ENCODE measurements at places on chromosomes 3 and 15. TPM values are rescaled to one million over a fixed set of nuclear protein-coding genes. Genes with fewer than 3 reads are reported as not detected.
A peak's percentile ranks its signal among the peaks of the same experiment; 100 is the strongest.

DNA sequence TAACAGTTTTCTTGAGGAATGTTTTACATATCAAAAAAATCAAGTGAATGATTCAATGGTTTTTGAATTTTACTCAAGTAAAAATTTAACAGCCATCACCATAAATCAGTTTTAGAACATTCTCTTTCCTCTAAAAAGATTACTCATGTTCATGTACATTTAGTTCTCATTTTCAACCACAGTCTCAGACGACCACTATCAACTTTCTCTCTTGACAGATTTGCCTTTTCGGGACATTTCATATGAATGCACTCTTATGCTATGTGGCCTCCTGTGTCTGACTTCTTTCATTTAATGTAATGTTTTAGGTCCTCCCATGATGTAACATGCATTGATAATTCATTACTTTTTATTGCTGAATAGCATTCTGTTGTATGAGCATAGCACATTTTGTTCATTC lies 309.3 kb upstream of the PLSCR5 start:
- peaks cover 3% of the 10 kb centered on the region for H3K36me3 ChIP-seq
- peaks cover 10% of the 10 kb centered on the region for H3K4me1 ChIP-seq
- H3K27ac ChIP-seq: no peak overlapping the region
- H3K4me3 ChIP-seq: no peak overlapping the region
- H3K27me3 ChIP-seq: no peaks in the 10 kb centered on the region

GRCh38 chr3:192927016-192927415 lies 9.4 kb upstream of the MB21D2 start:
- peaks cover 3% of the 10 kb centered on the region for H3K4me1 ChIP-seq
- no peaks in the 10 kb centered on the region for H3K27me3 ChIP-seq
- no peak for DNase-seq
- no peak overlapping the region for H3K27ac ChIP-seq
- H3K36me3 ChIP-seq: no peaks in the 10 kb centered on the region

Gene SLC22A14
- 0.47 TPM for total RNA-seq

- H3K27ac ChIP-seq: no peak overlapping the region
- peaks cover 7% of the 10 kb centered on the region for H3K4me1 ChIP-seq
- no peak overlapping the region for H3K4me3 ChIP-seq
Observed at GRCh38 chr15:100060276-100060926, 281.4 kb downstream of the ADAMTS17 start.

Gene BOC
- 17.9 TPM for total RNA-seq

DNA sequence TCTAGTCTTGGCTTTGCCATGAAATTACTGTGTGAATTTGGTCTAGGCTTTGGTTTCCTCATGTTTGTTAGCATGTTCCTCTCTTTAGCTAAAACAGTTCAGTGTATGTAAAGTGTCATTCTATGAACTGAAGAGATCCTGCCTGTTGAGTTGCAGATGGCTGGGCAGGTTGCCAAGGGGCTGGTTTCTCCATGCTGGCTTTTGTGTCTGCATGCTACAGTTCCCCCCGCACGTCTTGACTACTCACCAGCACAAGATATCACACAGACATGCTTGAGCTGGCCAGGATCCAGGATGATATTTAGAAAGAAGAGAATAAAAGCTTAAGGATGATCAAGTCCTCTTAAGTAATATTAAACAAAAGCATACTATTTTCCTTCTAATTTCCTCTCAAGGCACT lies 90.2 kb downstream of the CERS3 start:
- H3K27me3 ChIP-seq: no peaks in the 10 kb centered on the region
- no peak overlapping the region for H3K4me3 ChIP-seq
- H3K36me3 ChIP-seq: no peaks in the 10 kb centered on the region
- DNase-seq: no peak

Gene CCDC54
- total RNA-seq: not detected

DNA sequence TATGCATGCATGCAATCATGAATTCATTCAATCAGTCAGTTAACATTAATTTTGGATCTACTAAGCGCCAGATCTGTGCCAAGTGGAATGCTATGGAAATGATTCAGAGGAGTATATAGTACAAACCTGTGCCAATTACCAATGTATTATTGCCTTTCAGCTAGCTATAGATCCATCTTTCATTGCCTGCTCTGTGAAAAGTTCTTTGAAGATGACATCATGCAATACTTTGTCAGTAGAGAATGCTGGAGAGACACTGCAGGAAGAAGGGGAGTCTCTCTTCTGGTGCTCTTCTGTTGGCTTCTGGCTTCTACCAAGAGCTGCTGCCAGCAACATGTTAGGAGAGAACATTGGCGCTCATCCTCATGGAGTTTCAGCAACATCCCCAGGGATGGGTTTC lies 81.0 kb upstream of the LMCD1 start:
- no peak overlapping the region for H3K27ac ChIP-seq
- no peak overlapping the region for H3K4me3 ChIP-seq
- DNase-seq: no peak
- peaks cover 5% of the 10 kb centered on the region for H3K36me3 ChIP-seq

- H3K27me3 ChIP-seq: no peaks in the 10 kb centered on the region
- H3K4me1 ChIP-seq: no peaks in the 10 kb centered on the region
- no peak within 1 kb of the TSS for H3K27ac ChIP-seq
- H3K36me3 ChIP-seq: no peaks in the 10 kb centered on the region
- H3K4me3 ChIP-seq: no peak within 1 kb of the TSS
Observed at GRCh38 chr15:86079508-86080266, at the start of gene AGBL1. AGBL1 (plus strand) TSS chr15:86079871.

- no peaks in the 10 kb centered on the region for H3K36me3 ChIP-seq
- peak overlapping the region; percentile 94 for H3K27ac ChIP-seq
- H3K27me3 ChIP-seq: no peaks in the 10 kb centered on the region
- no peak for DNase-seq
- peaks cover 54% of the 10 kb centered on the region for H3K4me1 ChIP-seq
- H3K4me3 ChIP-seq: no peak overlapping the region
Observed at GRCh38 chr3:157127831-157128767, 31.8 kb downstream of the CCNL1 start.

GRCh38 chr3:58116161-58116955 lies 94.4 kb downstream of the DNASE1L3 start:
- H3K4me1 ChIP-seq: peaks cover 26% of the 10 kb centered on the region
- H3K27me3 ChIP-seq: no peaks in the 10 kb centered on the region
- H3K4me3 ChIP-seq: no peak overlapping the region
- no peak for DNase-seq
- peaks cover 52% of the 10 kb centered on the region for H3K36me3 ChIP-seq

Gene GRAMD1C
- 1.2 TPM for total RNA-seq

Measured in osteocyte (in vitro differentiated cells).